Lung (tissue), 17 donors: ENCODE measurements at places on chromosomes 3 and 15. TPM values are rescaled to one million over a fixed set of nuclear protein-coding genes. Genes with fewer than 3 reads are reported as not detected.

GRCh38 chr3:53844262-53845102 lies 1.7 kb downstream of the CHDH start:
- H3K27ac ChIP-seq = no peak overlapping the region
- peaks cover 8% of the 10 kb centered on the region for H3K4me1 ChIP-seq
- DNase-seq = no peak
- H3K27me3 ChIP-seq = peaks cover 8% of the 10 kb centered on the region
- H3K4me3 ChIP-seq = no peak overlapping the region

The AHSG gene
- total RNA-seq = 0.92 TPM

DNA sequence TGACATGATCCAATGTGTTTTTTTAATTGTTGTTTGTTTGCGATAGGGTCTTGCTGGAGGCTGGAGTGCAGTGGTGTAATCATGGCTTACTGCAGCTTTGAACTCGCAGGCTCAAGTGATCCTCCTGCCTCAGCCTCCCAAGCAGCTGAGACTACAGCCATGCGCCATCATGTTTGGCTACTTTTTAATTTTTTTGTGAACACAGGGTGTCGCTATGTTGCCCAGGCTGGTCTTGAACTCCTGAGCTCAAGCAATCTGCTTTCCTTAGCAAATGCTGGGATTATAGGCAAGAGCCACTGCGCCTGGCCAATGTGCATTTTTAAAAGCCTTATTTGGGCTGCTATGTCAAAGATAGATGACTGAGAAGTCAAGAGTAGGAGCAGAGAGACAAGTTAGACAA lies 123.0 kb downstream of the EDEM1 start:
- H3K36me3 ChIP-seq = no peaks in the 10 kb centered on the region
- no peak overlapping the region for H3K4me3 ChIP-seq
- H3K4me1 ChIP-seq = no peaks in the 10 kb centered on the region
- no peak for DNase-seq
- no peaks in the 10 kb centered on the region for H3K27me3 ChIP-seq
- H3K27ac ChIP-seq = no peak overlapping the region

- H3K4me1 ChIP-seq = peaks cover 14% of the 10 kb centered on the region
- H3K4me3 ChIP-seq = no peak overlapping the region
- no peak for DNase-seq
- H3K36me3 ChIP-seq = peaks cover 18% of the 10 kb centered on the region
Measured at GRCh38 chr3:128054367-128054766, 2.1 kb downstream of the SEC61A1 start.

The ALDH1L1 gene
- total RNA-seq = 9.0 TPM

- H3K27ac ChIP-seq = no peak overlapping the region
- H3K27me3 ChIP-seq = peaks cover 54% of the 10 kb centered on the region
- H3K4me3 ChIP-seq = no peak overlapping the region
- H3K36me3 ChIP-seq = no peaks in the 10 kb centered on the region
Measured at GRCh38 chr15:68429691-68430470, 2.1 kb downstream of the ITGA11 start.

GRCh38 chr3:59451800-59452746 lies 402.2 kb upstream of the CFAP20DC start:
- no peaks in the 10 kb centered on the region for H3K27me3 ChIP-seq
- no peak for DNase-seq
- H3K4me1 ChIP-seq = no peaks in the 10 kb centered on the region
- H3K27ac ChIP-seq = no peak overlapping the region
- no peaks in the 10 kb centered on the region for H3K36me3 ChIP-seq

DNA sequence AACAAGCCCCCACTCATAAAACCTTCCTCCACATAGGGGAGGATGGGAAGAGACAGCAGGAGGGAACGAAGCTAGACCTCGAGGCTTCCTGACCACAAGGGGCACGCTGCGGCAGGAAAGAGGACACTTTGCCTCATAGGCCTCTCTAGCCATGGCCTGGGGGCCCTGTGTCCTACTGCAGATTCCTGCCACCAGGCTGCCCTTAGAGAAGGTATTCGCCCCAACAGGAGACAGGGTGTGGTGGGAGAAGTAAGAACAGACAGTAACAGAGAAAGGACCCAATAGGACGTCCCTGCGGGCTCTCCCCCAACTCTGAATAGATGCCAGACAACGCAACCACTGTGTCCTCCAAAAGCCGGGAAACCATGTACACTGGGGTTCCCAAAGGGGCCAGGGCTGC lies 36.8 kb downstream of the ADCY5 start:
- no peaks in the 10 kb centered on the region for H3K27me3 ChIP-seq
- no peak overlapping the region for H3K27ac ChIP-seq
- no peaks in the 10 kb centered on the region for H3K36me3 ChIP-seq
- DNase-seq = no peak
- H3K4me3 ChIP-seq = no peak overlapping the region

DNA sequence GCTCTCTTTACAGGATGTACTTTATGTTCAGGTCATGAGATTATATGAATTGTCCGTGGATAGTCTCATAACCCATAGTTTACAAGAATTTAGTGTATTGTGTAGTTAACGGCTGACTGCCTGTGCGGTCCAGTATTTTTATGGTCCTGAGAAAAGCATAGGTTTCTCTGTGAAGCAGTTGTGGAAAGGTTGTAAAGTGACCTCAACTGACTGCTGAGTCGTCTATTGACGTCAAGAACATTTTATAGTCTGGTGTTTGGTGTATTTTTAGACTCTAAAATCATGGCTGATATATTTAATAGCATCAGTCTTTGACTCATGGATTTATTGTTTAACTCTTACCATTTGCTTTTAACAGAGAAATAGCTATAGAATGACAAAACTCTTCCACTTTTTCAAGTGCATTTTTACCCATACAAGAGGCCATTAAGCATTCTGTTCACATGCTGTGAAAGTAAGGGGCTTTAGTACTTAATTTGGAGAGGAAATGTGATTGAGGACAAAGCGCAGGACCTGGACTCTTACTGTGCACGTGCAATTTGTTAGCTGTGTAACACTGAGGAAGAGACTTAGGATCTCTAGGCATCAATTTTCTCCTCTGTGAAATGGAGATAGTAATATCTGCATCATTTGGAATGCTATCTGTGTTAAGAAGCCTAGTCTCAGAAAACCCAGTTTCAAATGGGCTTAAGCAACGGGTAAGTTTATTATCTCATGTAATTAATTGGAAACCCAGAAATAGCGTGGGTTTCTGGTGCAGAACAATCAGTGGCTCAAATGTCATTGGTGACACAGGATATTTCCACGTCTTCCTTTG lies 240.8 kb downstream of the NFKBIZ start:
- no peaks in the 10 kb centered on the region for H3K36me3 ChIP-seq
- no peak for DNase-seq
- H3K27ac ChIP-seq = peak overlapping the region; percentile 41

DNA sequence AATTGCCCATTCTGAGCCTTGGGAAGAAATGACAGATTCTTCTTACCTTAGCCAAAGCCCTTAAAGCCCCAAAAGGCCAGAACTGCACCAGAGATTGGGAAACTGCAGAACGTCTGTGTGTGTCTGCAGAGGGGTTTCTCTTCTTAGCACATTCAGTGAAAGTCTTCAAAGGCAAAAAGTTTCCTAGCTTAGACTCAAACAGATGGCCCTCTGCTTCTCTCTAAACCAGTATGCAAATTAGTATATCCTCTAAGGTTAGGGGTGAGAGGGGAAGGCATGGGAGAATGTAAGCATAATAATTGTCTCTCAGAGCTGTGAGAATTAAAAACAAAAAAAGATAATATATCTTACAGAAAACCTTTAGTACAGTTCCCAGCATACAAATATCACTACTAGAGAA lies 334.0 kb upstream of the MCTP2 start:
- H3K4me3 ChIP-seq = no peak overlapping the region
- H3K4me1 ChIP-seq = no peaks in the 10 kb centered on the region
- DNase-seq = no peak
- H3K36me3 ChIP-seq = no peaks in the 10 kb centered on the region
- H3K27me3 ChIP-seq = no peaks in the 10 kb centered on the region

GRCh38 chr3:107024551-107025026 lies 352.6 kb upstream of the CCDC54 start:
- H3K27ac ChIP-seq = no peak overlapping the region
- no peaks in the 10 kb centered on the region for H3K4me1 ChIP-seq
- no peaks in the 10 kb centered on the region for H3K36me3 ChIP-seq
- no peaks in the 10 kb centered on the region for H3K27me3 ChIP-seq
- H3K4me3 ChIP-seq = no peak overlapping the region
- no peak for DNase-seq

The IL17RB gene
- 0.88 TPM for total RNA-seq

DNA sequence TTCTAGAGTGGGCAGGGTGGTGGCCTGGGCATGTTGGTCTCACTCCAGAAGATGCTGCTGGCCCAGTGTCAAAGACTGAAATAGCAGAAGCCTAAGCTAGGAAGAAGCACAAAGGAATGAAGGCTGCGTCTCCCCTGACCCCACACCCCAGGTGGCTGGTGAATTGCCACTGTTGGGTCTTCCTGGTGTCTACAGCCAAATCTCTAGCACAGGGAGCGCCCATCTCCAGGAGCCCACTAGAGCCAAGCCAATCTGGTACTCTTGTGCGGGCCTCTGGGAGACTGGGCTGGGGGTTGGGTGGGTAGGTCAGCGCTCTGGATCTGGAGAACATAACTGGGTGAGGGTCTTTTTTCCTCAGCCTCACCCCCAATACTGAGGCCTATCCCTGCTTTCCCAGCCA lies 894 bp downstream of the TUSC2 start:
- H3K36me3 ChIP-seq = peaks cover 26% of the 10 kb centered on the region
- H3K4me1 ChIP-seq = peaks cover 3% of the 10 kb centered on the region
- no peaks in the 10 kb centered on the region for H3K27me3 ChIP-seq
- H3K27ac ChIP-seq = peak overlapping the region; percentile 89

The CORO2B gene
- 12.5 TPM for total RNA-seq

DNA sequence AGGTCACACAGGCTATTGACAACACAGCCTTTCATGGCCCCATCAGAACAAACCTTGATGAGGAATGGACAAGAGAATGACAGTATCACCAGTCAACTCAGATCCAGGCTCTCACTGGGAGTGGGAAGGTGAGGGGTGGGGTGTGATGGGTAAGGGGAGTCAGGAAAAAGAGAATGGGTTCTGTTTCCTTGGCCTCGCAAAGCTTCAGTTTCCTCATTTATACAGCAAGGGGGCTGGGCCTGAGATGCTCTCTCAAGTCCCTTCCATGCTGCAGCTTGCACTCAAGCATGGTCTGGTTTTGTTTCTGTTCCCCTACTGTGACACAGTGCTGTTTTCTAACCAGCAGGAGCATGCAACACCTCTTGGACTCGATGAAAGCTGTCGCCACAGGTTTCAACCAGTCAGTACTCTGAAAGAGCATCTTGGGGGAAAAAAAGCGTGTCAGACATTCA lies 65.7 kb upstream of the IL12A start:
- no peak for DNase-seq
- no peaks in the 10 kb centered on the region for H3K27me3 ChIP-seq
- H3K4me3 ChIP-seq = no peak overlapping the region
- H3K27ac ChIP-seq = no peak overlapping the region
- H3K36me3 ChIP-seq = no peaks in the 10 kb centered on the region

DNA sequence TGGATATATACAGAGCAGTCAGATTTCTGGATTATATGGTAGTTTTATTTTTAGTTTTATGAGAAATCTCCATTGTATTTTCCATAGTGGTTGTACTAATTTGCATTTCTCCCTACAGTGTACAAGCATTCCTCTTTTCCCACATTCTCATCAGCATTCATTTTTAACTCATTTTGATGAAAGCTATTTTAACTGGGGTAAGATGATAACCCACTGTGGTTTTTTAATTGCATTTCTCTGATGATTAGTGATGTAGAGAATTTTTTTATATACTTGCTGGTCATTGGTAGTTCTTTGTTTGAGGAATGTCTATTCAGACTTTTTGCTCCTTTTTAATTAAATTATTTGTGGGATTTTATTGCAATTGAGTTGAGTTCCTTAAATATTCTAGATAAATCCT lies 903.6 kb downstream of the DIPK2A start:
- no peaks in the 10 kb centered on the region for H3K4me1 ChIP-seq
- H3K36me3 ChIP-seq = no peaks in the 10 kb centered on the region
- no peak for DNase-seq

- H3K27me3 ChIP-seq = no peaks in the 10 kb centered on the region
- DNase-seq = no peak
- no peaks in the 10 kb centered on the region for H3K4me1 ChIP-seq
Measured at GRCh38 chr3:179083977-179084376, 12.4 kb upstream of the ZMAT3 start.

GRCh38 chr3:38603731-38604131 lies 45.8 kb downstream of the SCN5A start:
- no peaks in the 10 kb centered on the region for H3K27me3 ChIP-seq
- H3K4me1 ChIP-seq = no peaks in the 10 kb centered on the region
- no peak overlapping the region for H3K4me3 ChIP-seq
- H3K36me3 ChIP-seq = no peaks in the 10 kb centered on the region
- no peak for DNase-seq

GRCh38 chr15:95346721-95347475 lies 983.6 kb upstream of the NR2F2 start:
- H3K27me3 ChIP-seq = no peaks in the 10 kb centered on the region
- no peak for DNase-seq
- H3K36me3 ChIP-seq = no peaks in the 10 kb centered on the region
- H3K4me3 ChIP-seq = no peak overlapping the region
- H3K4me1 ChIP-seq = no peaks in the 10 kb centered on the region

- H3K27me3 ChIP-seq = no peaks in the 10 kb centered on the region
- no peak overlapping the region for H3K4me3 ChIP-seq
- peaks cover 3% of the 10 kb centered on the region for H3K36me3 ChIP-seq
- no peak overlapping the region for H3K27ac ChIP-seq
- peaks cover 19% of the 10 kb centered on the region for H3K4me1 ChIP-seq
Measured at GRCh38 chr15:78034495-78035191, 42.9 kb downstream of the TBC1D2B start.

The TMOD2 gene
- total RNA-seq = 9.4 TPM

GRCh38 chr3:47495111-47495510 lies 18.4 kb downstream of the ELP6 start:
- peaks cover 23% of the 10 kb centered on the region for H3K36me3 ChIP-seq
- H3K27me3 ChIP-seq = no peaks in the 10 kb centered on the region
- H3K4me3 ChIP-seq = no peak overlapping the region
- no peak for DNase-seq

DNA sequence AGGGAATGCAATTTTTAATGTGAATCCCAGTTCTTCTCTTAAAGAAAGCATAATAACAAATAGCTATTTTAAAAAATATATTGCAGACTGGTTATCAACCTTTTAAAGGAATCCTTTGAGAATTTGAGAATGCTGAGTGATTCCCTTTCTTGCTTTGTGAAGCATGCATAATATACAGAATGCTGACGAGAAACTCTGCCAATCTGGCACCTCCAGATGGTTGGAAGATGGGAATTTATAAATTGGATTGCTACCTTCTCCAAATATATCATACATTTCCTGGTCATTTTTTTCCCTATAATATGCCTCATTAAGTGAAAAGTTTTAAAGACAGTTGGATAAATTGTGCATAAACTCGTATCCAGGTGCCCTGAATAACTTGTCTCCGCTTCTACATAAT lies 333.9 kb upstream of the ARPP21 start:
- no peak overlapping the region for H3K27ac ChIP-seq
- no peak overlapping the region for H3K4me3 ChIP-seq
- H3K27me3 ChIP-seq = no peaks in the 10 kb centered on the region
- no peaks in the 10 kb centered on the region for H3K4me1 ChIP-seq
- H3K36me3 ChIP-seq = no peaks in the 10 kb centered on the region
- DNase-seq = no peak

- no peak for DNase-seq
- no peak overlapping the region for H3K27ac ChIP-seq
- H3K27me3 ChIP-seq = no peaks in the 10 kb centered on the region
- no peaks in the 10 kb centered on the region for H3K4me1 ChIP-seq
Measured at GRCh38 chr3:107366766-107367165, 10.5 kb upstream of the CCDC54 start.

- no peak overlapping the region for H3K4me3 ChIP-seq
- H3K36me3 ChIP-seq = peaks cover 9% of the 10 kb centered on the region
- DNase-seq = no peak
- H3K4me1 ChIP-seq = no peaks in the 10 kb centered on the region
- no peaks in the 10 kb centered on the region for H3K27me3 ChIP-seq
Measured at GRCh38 chr3:193660698-193661411, 67.8 kb downstream of the OPA1 start.
